ENCODE measurements at places on chromosomes 5 and 9.

GRCh38 chr5:59328709-59329296 lies 564.7 kb downstream of the PDE4D start:
- no peak for DNase-seq

GRCh38 chr5:135680713-135681112 lies 101.9 kb upstream of the CXCL14 start:
- no peak for DNase-seq

DNA sequence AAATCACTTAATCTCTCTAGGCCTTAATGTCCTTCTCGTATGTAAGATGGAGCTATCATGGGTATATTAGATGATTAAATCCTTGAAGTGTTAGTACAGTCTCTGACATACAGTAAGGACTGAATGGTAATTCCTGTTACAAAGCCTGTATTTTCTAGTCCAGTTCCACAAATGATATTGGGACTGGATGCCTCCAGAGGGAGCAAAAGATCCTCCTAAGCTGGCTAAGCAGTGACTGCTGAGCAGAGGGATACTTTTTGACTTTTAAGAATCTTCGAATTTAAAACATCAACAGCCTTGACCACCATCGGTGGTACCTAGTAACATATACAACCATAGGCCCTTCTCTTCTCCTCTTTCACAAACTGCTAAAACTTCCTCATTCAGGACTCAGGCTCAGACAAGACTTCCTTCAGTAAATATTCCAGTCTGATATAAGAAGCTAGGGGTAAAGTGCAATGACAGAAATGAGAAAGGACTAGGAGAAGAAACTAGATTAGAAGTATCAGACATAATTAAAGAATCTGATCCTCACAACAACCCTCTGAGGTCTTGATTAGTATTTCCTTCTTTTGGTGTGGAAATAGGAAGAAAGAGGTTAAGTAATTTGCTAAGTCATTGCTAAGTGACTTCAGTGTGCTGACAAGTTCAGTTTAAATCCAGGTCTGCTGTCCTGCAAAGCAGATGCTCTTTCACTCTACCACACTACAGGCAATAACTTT lies 13.9 kb downstream of the PTAR1 start:
- DNase-seq: no peak

DNA sequence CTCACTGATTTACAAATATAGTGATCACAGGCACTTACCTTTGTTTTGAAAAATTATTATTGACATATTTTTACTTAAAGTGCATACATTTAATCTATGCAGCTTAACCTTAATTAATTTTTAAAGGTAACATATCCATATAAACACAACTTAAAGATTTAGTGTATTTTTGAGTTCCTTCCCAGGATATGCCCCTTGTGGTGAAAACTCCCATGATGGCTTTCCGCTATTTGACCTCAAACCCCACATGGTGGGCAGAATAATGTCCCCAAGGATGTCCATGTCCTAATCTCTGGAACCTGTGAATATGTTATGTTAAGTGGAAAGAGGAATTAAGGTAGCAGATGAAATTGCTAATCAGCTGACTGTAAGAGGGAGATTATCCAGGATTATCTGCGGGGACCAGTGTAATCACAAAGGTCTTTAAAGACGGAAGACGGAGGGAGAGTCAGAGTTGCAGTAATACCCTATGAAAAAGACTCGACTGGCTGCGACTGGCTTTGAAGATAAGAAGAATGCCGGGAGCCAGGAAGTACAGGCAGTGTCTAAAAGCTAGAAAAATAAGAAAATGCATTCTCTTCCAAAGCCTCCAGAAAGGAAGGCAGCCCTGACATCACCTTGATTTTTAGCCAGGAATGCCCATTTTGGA lies 193.9 kb downstream of the ICE1 start:
- DNase-seq: no peak

DNA sequence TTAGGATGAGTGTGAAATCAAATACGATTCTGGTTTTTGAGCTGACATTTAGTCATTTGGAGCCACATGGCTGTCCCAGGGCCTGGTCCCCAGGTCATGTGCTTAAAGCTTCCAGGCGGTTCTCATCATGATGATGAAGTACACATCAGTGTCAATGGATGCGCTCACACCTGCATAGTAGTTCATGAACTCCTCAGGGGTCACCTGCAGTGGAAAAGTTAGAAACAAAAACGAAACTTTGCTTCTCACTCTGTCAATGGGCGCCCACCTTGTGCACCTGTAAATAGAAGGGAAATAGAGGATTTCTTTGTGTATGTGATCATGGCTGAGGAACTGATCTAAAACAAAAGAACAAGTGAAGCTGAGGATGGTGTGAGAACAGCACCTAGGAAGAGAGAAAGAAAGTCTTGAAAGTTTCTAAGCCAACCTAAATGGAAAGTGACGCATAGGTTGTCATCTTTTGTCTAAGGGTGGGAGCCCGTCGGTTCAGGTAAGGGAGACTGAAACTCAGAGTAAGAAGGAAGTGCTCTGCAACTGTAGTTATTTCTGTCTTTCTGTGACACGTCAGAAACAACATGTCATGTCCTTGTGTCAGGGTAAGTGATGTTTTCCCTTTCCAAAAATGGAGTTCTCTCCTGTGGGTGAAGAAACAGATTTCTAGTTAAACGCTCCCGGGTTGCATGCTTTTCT lies 33.8 kb downstream of the CAPSL start:
- no peak for DNase-seq

DNA sequence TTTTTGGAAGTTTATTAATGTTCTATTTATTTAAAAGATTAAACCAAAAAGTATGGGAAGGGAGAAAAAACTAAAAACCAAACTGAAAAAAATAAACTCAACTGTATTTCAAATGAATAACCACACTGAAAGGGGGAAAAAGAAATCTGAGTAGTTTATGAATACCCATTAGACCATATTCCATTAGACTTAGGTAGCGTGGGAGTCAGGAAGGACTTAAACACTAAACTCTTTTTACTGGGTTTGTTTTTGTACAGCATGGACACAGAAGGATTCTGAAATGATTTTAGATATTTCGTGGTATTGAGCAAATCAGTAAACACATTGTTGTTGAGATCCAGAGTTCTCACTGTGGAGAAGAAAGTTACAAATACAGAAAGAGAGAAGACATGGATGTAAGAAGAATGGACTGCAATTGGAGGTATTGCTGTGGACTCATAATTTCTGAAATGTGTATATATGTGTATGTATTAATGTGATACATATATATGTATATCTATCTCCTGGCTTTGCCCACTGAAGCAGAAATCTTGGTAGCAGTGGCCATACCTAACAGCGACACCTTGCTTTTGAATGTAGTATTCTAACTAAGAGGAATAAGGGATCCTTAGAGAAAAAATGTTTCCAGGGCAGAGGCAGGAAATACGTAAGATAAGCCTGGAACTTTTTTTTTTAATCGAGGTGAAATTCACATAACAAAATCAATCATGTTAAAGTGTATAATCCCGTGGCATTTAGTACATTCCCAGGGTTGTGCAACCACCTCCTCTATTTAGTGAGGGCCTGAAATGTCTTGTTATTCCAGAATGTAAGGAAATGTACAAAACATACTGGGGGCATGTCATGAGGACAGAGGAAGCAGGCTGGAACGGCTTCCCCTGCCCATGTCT lies 228.8 kb downstream of the SMARCA2 start:
- DNase-seq: no peak

DNA sequence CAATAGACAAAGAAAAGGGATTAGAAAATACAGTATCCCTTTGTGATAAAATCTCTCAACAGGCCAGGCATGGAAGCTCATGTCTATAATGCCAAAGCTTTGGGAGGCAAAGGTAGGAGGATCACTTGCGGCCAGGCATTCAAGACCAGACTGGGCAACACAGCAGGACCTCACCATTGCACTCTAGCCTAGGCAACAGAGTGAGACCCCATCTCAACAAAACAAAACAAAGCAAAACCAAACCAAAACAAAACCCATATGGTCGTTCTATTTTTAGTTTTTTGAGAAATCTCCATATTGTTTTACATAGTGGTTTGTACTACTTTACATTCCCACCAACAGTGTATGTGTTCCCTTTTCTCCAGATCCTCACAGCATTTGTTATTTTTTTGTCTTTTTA lies 193.0 kb downstream of the KIAA0825 start:
- DNase-seq: no peak

DNA sequence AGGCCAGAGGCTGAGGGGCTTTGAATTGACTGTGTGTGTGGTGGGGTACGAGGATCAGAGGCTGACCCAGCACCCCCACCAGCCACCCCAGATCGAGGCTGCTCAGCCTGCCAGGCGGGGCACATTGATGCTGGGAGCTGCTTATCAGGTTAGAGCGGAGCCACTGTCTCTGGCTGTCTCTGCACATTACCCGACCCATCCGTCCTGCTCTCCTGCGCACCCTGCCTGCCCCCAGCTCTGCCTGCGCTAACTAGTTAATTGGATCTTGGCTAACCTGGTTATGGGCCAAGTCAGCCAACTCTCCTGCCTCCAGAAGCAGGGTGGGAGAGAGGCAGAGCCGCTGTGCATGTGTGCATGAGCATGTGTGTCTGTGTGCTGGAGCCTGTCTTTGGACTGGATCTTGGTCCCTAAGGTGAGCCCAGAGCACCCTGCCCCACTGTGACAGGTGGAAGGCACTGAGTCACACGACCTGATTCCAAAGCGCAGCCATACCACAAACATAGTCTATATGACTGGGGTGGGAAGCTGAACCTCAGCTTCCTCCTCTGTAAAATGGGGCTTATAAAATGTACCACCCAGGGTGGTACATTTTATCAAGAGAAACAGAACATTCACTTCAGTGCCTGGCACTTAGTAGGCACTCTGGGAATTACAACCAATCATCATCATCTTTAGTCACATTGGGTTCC lies 39.7 kb downstream of the PCDH1 start:
- no peak for DNase-seq

GRCh38 chr9:121780177-121781040 lies 129.0 kb downstream of the DAB2IP start:
- DNase-seq: no peak

GRCh38 chr5:132758451-132758850 lies 11.2 kb downstream of the CCNI2 start:
- DNase-seq: no peak

DNA sequence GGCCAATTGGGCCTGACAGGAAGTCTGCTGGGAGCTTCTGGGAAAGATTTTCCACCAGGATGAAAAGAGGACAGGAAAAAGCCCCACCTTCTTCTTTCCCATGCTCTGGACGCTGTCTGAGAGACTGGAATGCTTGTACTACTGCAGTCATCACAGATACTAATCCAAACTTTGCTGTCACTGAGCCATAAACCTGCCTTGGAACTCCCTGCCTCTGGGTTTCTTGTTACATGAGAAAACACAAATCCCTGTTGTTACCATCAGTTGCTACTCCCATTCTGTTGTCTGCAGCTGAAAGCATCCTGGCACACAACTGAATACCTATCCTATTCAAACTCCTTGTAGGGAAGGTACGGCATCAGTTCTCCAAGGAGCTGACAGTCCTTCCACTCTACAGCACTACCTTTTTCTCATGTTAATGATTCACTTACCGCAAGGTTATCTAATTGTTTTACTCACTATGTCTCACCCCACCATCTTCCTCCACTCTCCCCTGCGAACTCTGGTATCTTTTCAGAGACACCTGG lies 167.5 kb downstream of the CDK5RAP2 start:
- no peak for DNase-seq

DNA sequence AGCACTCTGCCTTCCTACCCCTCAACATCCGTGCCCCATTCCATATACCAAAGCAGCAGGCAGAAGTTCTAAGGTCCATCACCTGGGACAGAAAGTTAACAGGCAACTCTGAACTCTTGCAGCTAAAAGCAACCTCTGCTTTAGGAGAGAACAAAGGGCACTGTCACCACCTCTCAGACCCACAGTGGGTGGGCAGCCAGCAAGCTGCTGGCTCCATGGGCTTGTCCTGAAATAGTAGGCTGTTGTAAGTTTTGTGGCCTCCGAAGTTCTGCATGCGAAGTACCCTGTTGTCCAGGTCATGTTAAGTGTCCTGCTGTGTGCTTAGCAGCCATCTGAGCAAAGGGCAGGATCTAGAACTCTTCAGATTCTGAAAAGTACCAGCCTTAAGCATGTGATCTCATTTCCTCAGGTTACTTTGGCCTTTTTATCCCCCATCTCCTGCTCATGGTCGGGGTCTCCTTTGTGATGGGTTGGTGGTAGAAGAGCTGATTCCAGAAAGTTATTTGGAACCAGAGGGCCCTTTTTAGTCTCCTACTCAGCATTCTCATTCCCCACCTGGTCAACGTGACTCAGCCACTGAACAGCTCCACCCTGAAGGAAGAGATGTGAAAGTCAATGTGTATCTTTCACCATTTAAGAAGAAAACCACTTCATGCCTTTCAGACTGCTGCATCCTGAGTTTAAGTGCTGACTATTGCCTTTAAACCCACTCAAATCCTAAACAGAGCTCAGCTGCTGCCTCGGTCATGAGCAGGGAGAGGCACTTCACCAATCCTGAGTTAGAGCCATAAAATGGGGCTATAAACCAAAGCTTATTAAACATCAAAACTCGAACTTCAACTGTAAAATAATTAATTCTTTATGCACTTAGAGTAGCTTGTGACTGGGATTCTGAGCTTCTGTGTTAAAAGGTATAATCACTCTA lies 121.4 kb downstream of the DPYSL3 start:
- DNase-seq: no peak

GRCh38 chr5:124544366-124545055 lies 201.9 kb downstream of the ZNF608 start:
- no peak for DNase-seq

DNA sequence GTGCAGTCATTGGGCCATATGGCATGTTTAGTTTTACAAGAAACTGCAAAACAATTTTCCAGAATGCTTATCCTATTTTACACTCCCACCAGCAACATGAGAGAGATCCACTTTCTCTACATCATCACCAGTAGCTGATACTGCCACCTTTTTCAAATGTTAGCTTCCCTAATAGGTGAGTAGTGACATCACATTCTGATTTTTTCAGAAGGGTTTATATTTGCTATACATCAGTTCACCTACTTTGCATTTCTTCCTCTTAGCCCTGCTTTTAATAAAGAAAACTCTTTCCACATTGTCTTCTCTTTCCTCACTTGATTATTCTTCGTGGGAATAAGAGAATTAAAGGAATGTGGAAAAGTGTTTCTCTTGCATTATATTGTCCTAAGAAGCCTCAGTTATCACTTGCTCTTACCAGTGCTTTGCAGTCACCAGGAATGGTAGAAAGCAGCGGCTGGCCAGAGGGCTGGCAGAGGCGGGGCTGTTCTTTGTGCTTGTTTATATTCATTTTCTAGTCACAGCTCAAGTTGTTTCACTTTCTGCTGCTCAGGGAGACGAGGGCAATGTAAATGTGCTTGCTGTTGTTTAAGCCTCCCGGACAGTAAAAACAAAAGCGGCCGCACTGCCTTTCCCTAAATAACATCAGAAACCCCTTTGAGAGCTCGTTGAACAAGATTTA lies 164.8 kb downstream of the HSD17B3 start:
- DNase-seq: no peak

DNA sequence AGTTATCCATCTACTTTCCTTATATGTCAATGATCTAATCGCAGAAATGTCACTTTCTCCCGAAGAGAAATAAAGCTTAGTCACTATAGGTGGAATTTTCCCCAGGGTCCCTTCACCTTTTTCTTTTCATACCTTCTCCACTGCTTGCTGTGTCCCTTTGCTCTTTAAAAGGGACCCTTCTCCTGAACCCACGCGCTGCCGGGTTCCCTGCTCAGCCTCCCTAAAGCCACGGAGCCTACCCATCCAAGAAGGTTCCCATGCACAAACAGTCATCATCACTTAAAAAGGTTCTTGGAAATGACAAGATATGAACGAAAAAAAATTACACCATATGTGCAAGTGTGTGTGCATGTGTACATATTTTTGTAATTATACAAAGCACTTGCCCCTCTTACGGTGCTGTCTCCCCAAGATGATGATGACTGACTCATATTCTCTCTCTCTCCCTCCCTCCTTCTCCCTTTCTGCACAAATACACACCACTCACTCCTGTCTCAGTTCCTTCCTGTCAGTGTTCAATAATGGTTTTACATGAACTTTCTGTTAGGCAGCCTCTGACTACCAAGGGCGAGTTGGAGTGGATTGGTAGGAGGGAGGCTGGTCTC lies 1.5 kb upstream of the PTPRD start:
- DNase-seq: no peak

All from stimulated activated CD4-positive, alpha-beta T cell treated with anti-CD3 and anti-CD28 coated beads, Interleukin-15, amount 100 ng/mL, for 1 hour (primary cell).